ENCODE measurements at places on chromosomes 2 and 18. TPM values are rescaled to one million over a fixed set of nuclear protein-coding genes. Genes with fewer than 3 reads are reported as not detected.
A peak's percentile ranks its signal among the peaks of the same experiment; 100 is the strongest.

DNA sequence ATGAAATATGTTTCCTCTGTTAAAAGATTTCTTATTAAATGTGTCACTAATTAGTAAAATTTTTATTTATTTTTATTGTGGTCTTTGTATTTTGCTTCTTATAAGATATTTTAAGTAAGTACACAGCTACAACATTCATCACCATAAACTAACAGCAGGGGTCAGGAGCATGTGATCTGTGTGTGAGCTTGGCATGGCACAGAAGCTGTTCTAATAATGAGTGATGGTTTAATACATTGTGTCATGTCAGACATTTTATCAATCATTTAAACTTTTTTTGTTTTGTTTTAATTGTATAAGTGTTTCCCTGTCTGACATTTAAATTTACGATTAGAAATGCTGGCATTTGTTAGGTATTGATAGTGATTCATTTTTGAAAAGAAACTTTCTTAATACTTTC, 585.4 kb downstream of the DSC3 start:
- DNase-seq, result no peak

DNA sequence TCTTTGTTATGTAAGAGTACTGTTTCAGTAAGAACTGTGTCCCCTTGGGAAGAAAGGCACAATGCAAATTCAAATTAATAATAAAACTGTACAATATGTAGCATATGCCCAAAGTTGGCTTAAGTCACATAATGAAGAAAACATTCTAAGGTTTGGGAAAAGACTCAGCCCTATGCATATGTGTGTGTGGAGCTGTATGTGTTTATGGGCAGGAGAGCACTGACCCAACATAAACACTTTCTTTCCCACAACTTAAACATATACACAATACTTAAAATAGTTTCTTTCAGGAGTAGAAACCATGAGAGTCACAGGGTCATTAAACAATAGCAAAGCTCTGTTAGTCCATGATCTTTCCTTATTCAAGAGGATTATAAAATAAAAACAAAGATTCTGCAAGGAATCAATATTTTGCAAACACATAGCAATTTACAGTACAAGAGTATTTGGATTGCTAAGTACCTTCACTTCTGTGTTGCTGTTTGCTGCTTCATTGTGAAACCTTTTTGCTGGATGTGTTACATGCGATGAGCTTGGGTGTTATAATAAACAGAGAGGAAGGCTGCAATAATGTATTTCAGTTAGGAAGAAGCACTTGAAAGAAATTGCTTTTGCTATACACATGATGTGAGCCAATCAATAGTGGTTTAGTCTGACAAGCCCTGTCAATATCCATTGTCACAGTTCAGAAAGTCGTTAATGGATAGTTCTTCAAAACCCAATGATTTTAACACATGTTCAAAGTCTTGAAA, 347.3 kb downstream of the ARHGAP15 start:
- DNase-seq, result no peak

DNA sequence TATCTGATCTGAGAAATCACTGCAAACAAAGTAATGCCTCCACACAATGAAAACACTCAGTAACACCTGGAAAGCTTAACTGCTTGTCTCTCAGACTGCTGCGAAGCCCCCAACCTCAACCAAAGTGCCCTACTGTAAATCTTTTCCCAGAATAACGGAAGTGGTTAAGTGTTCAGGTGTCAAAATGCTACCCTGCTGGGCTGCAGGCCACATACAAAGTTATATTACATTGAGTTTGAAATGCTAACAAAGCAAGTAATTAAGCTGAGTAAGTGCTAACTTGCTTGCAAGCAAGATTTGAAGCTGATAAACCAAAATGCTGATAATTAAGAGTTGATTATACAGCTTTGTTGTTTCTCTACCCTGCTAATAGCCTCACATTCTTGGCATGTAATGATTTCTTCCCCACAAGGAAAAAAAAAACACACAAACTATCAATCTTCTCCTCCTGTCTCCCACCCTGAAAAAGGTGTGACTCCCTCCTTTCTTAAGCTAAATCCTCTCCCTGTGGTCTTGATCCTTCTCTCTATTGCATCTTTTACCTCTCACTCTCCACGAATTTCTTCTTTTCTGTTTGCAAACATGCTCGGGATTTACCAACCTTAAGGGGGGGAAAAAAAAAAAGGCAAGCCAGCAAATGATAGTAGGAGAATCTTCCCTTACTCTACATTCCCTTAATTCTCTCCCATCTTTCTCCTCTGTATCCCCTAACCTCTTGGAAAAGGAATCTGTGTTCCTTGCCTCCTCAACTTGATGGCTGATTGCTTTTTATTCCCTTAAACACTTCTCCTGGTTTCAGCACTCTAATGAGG, 266.8 kb upstream of the SIX3 start:
- no peak for DNase-seq

- no peak for DNase-seq
These were observed 101.8 kb upstream of the AGAP1 start for GRCh38 chr2:235391921-235392615.

DNA sequence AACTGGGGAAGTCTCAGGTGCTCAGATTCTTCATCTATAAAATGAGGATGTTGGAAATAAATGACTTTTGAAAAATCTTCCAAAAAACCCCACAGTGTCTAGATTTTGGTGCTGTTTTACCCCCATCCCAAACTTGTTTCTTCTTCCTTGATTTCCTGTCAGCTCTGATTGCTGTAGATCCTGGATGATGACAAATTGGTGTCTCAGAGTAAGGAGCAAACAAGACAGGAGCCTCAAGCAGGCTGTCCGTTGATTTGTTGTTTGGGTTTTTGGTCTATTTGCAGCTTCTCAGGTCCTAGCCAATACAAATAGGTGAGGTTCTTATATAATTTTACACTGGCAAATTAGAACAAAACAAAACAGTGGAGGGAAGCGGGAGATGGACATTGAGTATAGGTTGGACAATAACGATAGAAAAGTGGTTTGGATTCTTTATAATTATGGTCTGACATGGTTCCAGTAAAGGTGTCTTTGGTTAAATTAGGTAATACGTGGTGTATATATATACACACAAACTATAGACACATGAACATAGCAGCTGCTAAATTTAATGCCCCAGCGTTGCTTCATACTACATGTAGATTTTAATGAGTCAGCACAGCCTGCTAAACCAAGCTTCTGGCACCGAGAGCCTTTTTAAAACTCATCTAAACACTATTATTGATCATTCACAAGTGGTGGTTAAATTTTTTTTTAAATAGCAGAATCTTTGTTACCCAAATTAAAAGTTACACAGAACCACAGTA, 142.5 kb downstream of the FMNL2 start:
- DNase-seq, result no peak

- peak; percentile 83 for DNase-seq
These were observed 154.3 kb upstream of the LTBP1 start for GRCh38 chr2:32792416-32792815.

DNA sequence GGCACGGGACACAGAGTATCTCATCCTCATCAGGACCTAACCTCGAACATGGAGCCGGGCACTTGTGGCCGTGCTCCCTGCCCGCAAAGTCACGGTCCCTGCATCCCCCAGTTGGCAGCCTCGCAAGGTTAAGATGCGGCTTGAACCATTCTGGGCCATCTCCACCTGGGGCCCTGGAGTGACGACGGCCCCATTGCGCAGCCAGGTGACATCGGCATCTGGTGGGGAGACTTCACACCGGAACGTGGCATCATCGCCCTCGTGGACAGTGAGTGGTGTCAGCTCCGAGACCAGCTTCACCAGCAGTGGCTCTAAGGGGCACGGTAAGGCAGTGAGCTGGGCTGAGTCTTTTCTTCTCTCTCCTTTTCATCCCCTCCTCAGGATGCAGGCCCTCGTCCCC, 12.6 kb downstream of the TMEM198 start:
- DNase-seq, result no peak

- DNase-seq, result no peak
These were observed 534.2 kb downstream of the ZNF804A start for GRCh38 chr2:185132501-185133041.

GRCh38 chr18:34158881-34159690, 65.6 kb downstream of the NOL4 start:
- no peak for DNase-seq

DNA sequence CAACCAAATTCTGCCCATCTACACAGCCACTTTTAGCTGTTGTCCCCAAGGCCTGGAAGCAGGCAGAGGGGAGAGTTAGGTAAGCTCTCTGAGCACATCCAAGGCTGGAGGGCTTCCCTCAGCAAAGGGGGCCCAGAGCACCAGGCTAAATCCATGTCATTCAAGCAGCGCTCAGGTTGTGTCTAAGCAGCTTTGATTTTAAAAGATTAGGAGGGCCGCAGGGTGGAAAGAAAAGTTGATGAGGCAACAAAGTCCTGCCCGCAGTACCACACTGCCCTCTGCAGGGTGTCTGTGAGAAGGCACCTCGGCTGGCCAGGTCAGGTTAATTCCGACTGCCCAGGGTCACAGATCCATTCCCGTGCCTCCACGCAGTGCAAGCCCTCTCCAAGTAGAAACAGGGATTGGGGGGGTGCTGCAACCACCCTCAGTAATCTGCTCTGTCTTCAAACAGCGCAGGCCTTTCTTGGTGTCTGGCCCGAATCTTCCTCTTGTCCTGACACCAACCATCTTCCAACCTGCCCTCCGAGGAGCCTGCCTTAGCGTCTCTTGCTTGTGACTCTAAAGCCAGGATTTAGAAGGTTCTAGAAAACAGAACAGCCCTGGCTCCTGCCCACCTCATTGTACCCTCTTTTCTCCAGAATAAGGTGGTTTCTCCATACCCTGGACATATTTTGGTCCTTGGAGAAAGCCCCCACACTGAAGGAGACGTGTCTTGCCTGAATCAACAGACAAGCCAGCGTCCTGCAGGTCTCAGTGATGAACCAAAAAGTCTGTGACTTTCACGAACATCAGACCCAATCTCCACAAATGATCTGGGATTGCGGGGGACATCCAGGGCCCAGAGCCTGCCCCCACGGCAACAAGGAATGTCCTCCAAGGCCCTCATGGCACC, 289.2 kb downstream of the TNS1 start:
- no peak for DNase-seq

GRCh38 chr2:133953524-133953923, 300.3 kb upstream of the MGAT5 start:
- no peak for DNase-seq

DNA sequence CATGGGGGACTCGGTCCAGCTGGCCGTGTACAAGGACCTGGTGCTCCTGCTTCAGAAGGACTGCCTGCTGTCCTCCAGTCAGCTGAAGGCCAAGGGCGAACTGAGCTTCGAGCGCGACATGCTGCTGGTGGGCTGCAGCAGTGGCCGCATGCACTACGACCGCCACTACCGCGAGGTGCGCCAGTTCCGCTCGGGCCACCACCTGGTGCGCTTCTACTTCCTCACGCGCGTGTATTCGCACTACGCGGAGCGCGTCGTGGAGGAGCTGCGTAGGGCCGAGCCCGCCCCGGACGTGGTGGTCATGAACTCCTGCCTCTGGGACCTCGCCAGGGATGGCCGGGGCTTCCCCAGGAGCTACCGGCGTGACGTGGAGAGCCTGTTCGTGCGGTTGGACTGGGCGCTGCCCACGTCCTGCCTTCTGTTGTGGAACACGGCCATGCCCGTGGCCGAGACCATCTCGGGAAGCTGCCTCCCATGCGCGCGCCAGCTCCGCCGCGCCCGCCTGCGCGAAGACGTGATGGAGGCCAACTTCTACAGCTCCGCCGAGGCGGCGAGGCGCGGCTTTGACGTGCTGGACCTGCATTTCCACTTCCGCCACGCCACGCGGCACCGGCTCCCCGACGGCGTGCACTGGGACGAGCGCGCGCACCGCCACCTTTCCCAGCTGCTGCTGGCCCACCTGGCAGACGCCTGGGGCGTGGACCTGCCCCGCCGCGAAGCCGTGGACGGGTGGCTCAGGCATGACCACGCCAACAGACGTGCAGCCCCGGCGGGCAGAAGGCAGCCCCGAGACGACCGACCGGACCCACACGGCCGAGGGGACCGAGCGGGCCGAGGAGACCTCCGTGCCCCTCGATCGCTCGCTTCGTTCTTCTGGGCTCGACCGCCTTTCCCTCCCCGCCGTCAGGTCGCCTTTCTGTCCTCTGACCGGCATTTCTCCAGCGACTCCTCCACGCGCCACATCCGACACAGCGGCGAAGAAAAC, 293.9 kb upstream of the ERBB4 start:
- no peak for DNase-seq

DNA sequence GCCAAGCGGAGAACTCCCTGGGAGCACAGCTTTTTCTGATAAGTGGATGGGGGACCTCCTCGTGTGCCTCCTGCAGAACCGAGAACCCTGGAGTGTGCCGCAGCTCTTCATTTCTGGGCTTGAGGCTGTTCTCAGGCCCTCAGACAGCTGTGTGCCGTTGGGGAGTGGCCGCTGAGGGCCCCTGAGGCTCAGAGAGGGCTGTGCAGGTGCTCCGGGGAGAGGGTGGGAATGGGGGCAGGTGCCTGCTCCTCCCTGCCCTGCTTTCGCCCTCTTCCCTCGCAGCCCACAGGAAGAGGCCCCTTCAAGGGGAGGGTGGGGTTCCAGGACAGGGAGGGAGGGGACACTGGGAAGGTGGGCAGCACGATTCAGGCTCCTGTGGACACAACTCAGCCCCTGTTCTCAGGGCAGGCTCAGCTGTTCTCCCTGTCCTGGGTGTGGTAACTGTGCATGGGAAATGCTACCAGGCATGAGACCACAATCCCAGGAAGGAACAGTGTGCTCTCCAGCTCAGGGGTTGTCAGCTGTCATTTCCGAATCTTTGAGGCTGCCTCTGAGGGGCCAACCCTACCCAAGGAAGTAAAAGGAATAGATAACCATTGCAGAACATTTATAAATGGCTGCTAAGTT, 11.3 kb downstream of the LCT start:
- no peak for DNase-seq

- no peak for DNase-seq
These were observed 300.4 kb upstream of the NT5C1B start for GRCh38 chr2:18889565-18890332.

GRCh38 chr18:5620289-5620688, 76.5 kb upstream of the EPB41L3 start:
- DNase-seq, result no peak

DNA sequence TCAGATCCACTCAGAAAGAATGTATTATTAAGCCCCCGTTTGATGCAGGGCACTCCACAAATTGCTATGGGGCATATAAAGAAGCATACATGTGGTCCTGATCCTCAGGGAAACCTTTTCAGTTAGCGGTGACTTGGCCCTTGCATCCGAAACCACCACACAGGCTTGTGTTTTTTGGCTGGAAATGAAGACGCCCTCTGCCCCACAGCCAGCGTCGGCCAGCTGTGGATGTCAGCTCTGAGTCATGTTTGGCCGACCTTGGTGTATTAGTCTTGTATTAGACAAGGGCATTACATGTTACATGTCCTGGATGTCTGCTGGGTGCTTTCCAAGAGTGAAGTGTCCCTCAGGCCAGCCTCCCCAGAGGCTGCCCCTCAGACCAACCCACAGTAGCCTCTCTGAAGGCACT, 107.6 kb upstream of the MAP3K20 start:
- peak; percentile 60 for DNase-seq

- DNase-seq, result no peak
These were observed 662.3 kb downstream of the SATB2 start for GRCh38 chr2:198795419-198795818.

The RABL2A gene
- 8.1 TPM for total RNA-seq

The ANKAR gene
- 1.2 TPM for total RNA-seq

The GAD1 gene
- total RNA-seq, result not detected

The TUBA4B gene
- not detected for total RNA-seq

The RNF125 gene
- 1.6 TPM for total RNA-seq

The KIAA2012 gene
- total RNA-seq, result not detected

The CENPA gene
- total RNA-seq, result 3.6 TPM

The OSBPL1A gene
- 15.3 TPM for total RNA-seq

The DSC1 gene
- total RNA-seq, result not detected

The KCNE4 gene
- total RNA-seq, result 1.2 TPM

The CHRNG gene
- not detected for total RNA-seq

The MERTK gene
- total RNA-seq, result 10.3 TPM

The CNTNAP5 gene
- total RNA-seq, result not detected

The CTAGE1 gene
- not detected for total RNA-seq

The CPS1 gene
- 0.53 TPM for total RNA-seq

The CD8B2 gene
- not detected for total RNA-seq

The POTEF gene
- 0.06 TPM for total RNA-seq

The CPLX4 gene
- total RNA-seq, result not detected
